ENCODE measurements at places on chromosomes 1 and 21. TPM values are rescaled to one million over a fixed set of nuclear protein-coding genes. Genes with fewer than 3 reads are reported as not detected.

- DNase-seq: peak; percentile 66
Measured at GRCh38 chr1:29237852-29238619, 1.7 kb downstream of the PTPRU start.

GRCh38 chr1:171948511-171948910 is 107.2 kb downstream of the DNM3 start:
- peak; percentile 46 for DNase-seq

DNA sequence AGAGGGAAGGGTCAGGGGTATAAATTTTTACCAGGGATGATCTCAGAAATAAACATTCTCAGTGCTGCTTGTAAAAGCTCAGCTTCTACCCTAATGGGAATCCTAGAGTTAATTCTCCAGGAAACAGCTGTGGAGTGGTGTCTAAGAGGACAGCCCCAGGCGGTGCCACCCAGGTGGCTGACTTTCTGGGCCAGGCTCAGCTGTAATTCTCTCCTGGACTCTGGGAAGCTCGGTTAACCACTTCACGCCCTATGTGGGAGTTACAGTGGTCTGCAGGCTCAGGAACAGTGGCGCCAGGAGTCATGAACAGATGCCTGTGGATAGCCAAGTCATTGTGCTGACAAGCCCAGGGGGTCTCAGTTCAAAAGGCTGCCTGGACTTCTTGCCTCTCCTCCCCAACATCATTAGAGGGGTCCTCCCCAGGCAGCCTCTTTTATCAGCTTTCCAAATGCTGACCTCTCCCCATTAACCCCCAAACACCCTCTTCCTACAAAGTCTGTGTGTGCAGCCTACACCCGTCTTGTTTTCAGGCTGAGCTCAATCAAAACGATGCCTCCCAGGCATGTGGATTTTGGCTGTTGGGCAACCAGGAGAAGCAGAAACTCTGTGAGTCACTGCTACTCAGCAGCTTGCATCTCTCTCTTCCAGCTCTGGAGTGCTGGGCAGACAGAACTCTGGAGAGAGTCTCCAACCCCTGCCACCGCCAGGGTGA is 1.2 kb downstream of the HHIPL2 start:
- peak; percentile 97 for DNase-seq

GRCh38 chr1:14487671-14488070 is 110.8 kb upstream of the KAZN start:
- DNase-seq: peak; percentile 40

DNA sequence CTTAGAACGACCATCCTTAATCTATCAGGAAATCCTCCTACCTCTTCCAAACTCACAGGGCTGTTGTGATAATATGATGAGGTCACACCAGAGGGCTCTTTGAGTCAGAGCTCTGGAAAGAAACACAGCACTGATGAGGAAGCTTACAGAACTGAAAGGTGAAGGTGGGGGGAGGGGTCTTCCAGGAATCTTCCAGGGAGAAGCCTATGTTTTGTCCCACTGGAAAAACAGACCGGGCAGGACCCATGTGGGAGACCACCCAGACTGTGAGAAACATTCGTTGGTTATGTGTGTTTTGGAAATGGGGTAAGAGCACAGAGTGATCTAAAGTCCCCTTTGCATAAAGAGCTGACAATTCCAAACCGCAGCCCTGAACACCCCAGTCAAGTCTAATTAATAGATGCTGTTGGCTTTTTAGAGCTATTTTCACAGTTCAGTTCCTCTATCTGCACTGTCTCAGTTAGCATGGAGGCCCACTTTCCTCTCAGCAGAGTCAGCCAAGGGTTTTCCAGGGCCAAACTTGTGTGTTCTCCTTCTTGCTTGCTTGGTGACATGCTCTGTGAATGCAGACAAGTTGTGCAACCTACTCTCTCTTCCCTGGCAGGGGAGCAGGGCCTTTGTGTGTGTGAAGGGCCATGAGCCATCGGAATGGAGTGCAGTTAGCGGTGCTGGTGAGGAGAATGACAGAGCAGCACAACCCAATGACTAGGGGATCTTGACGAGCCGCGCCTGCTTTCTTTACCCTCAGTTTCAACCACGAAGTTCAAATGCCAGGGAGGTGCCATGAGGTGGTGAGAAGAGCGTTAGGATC is 12.3 kb downstream of the PHLDA3 start:
- peak; percentile 99 for DNase-seq

DNA sequence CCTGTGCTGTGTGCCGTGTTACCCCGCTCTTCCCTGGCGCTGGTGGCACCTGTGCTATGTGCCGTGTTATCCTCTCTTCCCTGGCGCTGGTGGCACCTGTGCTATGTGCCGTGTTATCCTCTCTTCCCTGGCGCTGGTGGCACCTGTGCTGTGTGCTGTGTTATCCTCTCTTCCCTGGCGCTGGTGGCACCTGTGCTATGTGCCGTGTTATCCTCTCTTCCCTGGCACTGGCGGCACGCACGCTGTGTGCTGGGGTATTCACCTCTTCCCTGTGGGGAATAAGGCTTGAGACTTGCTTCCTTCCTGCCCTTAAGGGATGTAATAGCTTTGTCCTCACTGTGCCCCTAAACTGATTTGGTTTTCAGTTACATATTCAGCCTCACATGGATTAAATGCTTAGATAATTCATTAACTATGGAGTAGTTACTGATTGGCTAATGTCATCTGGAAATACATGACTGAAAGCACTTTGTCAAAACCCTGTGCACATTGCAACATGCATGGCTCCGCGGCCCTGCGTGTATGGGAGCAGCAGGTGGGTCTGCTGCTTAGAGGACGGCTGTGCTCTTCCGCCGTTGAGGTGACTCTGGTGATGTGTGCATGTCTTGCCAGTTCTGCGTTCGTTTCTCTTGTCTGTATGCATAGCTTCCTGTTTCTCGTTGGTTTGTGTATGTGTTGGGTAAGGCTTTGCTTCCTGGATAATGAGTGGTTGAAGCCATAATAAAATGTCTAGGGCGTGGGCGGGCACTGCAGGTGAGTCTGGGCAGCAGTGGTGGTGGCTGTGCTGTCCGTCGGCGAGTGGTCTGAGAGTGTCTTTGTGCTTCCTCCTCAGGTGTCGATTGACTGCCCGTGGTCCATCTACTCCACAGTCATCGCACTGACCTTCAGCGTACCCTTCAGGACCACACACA is 17.9 kb upstream of the PWP2 start:
- no peak for DNase-seq

The FCRLA gene
- polyA plus RNA-seq: 5.3 TPM

GRCh38 chr1:40303051-40303771 is 13.9 kb downstream of the COL9A2 start:
- DNase-seq: no peak

The PEA15 gene
- polyA plus RNA-seq: 638 TPM

The NUDT17 gene
- polyA plus RNA-seq: 9.5 TPM

- DNase-seq: no peak
Measured at GRCh38 chr1:70364439-70364838, 9.9 kb upstream of the ANKRD13C start.

The OR6P1 gene
- polyA plus RNA-seq: not detected

DNA sequence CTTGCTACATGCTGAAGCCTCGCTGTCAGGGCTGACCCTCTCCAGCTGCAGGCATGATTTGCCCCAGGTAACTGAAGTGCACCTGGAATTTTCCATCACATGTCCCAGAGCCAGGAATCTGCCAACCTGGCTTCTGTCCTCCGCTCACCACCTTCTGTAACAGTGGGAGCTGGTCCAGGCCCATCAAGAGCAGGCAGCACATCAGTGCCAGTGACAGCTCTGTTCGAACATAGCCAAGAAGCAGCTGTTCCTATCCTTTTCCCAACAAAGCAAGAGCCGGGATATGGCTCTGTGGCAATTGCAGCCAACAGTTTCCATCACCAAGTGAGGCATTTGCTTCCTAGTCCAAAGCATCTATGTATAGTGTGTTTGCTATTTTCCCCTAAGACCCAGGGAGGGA is 42.2 kb upstream of the KANK4 start:
- no peak for DNase-seq

DNA sequence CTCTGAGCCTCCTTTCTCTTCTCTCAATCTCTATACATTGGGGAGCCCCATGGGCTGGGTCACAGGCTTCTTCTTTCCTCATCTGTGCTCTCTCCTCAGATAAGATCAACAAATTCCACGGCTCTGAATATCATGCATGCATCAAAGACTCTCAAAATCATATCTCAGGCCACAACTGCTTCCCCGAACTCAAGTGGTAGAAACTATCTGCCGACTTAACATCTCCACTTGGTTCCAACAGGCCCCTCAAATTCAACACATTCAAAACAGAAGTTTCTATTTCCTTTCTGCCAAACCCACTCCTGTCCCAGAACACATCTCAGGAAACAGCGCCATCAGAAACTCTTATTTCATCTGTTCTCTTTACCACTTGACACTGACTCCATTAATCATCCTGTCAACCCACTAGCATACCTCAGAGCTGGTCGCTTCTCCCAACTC is 16.7 kb downstream of the DDX59 start:
- DNase-seq: no peak

GRCh38 chr1:38117444-38117887 is 70.9 kb upstream of the POU3F1 start:
- DNase-seq: no peak

- no peak for DNase-seq
Measured at GRCh38 chr1:44254392-44254910, 41.2 kb downstream of the DMAP1 start.

DNA sequence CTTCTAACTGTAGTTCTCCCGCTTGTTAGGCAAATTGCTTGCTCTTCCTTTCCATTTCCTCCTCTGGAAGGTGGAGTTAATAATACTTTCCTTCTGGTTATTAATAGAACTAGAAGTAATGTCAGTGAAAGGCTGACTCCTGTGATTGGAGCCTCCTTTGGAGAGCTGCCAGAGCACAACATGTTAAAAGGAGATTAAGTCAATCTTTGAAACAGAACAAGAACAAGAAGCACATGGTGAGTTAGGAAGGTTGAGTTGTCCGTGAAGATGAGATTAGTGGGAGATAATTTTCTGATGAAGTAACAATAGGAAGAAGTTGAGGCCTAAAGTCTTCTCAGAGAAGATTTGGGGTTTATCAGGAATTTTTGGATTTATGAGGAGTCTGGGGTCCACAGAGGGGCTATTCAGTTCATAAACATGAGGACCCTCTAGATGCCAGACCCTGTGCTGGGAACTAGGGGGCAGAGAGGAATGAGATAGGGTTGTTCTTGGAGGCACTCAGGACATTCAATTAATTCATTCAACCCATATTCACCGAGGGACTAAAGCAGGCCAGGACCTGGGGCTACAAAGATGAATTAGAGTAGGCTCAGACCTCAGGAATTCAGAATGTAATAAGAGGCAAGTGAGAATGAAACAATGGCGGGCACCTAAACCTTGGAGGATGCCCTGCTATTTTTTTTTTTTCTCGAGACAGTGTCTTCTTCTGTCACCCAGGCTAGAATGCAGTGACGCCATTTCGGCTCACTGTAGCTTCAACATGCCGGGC is 40.7 kb upstream of the DHCR24 start:
- peak; percentile 52 for DNase-seq

Data from GM23248 (cell line).